Lower lobe of right lung (tissue), 2 donors: ENCODE measurements at places on chromosomes 3 and 15. TPM values are rescaled to one million over a fixed set of nuclear protein-coding genes. Genes with fewer than 3 reads are reported as not detected.

GRCh38 chr3:141366285-141367037 is 1.8 kb upstream of the ZBTB38 start:
- DNase-seq = peak; percentile 64

- DNase-seq = no peak
Observed at GRCh38 chr15:23647001-23647295, 719 bp downstream of the MAGEL2 start.

GRCh38 chr3:159829539-159830227 is 159.0 kb upstream of the IL12A start:
- DNase-seq = peak; percentile 58

- DNase-seq = no peak
Observed at GRCh38 chr3:66378256-66378655, 122.6 kb downstream of the LRIG1 start.

DNA sequence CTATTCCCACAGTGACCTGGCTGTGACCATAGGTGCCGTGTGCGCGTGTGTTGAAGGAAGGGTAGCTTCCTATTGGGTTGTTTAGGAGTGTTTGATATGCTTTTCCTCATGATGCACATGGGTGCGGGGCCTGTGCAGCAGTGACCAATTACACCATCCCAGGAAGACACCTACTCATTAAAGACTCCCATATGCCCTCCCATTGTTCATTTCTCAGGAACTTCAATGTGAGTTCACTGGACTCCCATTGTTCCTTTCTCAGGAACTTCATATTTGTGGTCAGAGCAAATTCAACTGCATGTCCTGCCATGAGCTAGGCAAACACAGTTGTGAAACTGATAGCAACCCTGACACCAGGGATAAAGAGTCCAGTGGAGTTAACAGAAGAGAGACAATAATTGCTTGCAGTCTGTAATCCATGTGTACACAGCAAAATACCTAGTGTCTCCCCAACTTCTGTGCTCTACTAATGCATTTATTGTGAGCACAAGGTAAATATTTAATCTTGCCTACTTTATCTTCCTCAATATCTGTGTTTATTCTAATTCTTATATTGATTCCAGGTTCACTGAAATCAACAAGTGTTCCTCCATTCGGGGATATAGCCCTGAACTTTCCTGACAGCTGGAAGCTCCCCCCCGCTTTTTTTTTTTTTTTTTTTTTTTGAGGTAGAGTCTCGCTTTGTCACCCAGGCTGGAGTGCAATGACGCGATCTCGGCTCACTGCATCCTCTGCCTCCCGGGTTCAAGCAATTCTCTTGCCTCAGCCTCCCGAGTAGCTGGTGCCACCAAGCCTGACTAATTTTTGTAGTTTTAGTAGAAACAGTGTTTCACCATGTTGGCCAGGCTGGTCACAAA is 57.5 kb upstream of the GCNT3 start:
- DNase-seq = no peak

GRCh38 chr3:171123915-171124314 is 97.4 kb upstream of the SLC2A2 start:
- DNase-seq = no peak

DNA sequence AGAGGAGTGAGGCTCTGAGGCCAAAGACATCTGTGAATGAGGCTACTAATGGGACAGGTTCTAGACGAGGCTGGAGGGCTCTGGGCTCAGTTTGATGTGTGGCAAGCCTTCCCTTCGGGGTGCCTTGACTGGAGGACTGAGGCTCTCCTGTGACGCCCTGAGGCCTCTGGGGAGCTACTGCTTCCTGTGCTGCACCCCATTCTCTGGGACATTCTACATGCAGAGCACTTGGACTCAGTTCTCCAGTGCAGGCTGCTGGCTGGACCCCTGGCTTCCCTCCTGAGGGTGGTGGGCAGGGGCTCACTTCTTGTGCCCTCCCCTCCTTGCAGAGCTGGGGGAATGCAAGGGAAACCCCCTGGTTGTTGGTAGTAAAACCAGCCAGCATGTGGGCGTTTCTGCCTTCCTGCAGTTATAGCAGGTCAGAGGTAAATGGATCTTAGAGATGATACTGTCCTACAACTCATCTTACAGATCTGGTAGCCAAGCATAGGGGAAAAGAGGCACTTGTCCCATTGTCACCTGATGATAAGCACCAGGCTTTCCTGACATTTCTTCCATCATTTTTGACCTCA is 133.3 kb downstream of the CHDH start:
- DNase-seq = no peak

- DNase-seq = no peak
Observed at GRCh38 chr15:99976811-99977271, 243.6 kb upstream of the LYSMD4 start.

DNA sequence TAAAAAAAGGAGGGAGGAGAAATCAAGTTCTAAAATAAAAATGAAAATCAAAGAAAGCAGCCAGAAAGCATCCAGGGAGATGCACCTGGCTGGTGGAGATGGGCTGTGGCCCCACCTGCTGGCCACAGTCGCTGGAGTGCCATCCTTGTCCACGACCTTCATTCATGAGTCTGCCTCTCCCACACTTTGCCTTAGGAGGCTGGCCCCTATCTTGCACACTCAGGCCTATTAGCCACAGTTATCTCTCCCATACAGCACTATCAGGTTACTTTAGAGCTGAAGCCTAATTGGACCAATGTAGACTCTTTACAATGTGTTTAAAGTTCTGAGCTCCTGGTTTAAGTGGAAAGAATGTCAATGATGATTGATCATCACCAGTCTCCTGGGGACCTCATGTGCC is 392.0 kb upstream of the RORA start:
- no peak for DNase-seq

DNA sequence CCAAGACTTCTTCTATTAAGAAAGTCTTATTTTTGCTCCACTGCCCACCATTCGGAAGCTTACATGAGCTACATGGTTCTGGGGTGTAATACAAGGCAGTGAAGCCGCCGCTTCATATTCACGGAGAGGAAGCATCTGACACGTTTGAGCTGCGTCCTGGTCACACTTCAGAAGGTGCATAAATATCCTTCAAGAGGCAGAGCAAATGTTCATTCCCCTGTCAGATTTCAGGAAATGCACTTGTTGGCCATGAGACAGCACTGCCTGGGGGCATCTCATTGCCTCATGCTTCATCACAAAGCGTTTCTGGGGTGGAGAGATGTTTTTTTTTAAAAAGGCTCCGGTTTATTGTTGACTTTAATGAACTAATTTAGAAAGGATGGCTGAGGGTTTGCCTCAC is 119.9 kb downstream of the CADPS start:
- DNase-seq = no peak

GRCh38 chr3:52763466-52763865 is 7.3 kb downstream of the NEK4 start:
- DNase-seq = no peak

DNA sequence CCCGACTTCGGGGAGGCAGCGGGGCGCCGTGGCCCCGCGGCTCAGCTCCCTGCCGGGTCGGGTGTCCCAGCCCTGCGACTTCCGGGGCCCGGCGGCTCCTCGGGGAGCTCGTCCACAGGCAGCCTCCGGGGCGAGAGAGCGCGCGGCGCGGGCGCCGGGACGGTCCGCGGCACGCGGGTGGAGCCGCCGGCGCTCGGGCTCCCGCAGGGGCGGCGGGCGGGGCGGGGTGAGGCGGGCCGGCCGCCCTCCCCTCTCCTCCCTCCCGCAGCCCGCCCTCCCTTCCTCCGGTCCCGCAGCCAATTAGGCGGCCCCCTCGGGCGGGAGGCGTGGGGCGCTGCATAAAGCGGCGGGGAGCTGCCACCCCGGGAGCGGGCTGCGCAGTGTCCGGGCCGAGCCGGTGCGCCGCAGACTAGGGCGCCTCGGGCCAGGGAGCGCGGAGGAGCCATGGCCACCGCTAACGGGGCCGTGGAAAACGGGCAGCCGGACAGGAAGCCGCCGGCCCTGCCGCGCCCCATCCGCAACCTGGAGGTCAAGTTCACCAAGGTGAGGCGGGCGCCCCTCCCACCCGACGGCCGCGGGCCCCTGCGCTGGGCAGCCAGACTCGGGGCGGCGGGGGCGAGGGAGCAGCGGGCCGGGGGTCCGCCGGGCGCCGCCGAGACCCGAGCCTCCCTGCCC is at the start of gene ALDH1A3:
ALDH1A3 (plus strand) TSS at position 368 of the 675 bp plus-strand sequence; CDS start at position 445, 77 bp downstream.
- no peak for DNase-seq

DNA sequence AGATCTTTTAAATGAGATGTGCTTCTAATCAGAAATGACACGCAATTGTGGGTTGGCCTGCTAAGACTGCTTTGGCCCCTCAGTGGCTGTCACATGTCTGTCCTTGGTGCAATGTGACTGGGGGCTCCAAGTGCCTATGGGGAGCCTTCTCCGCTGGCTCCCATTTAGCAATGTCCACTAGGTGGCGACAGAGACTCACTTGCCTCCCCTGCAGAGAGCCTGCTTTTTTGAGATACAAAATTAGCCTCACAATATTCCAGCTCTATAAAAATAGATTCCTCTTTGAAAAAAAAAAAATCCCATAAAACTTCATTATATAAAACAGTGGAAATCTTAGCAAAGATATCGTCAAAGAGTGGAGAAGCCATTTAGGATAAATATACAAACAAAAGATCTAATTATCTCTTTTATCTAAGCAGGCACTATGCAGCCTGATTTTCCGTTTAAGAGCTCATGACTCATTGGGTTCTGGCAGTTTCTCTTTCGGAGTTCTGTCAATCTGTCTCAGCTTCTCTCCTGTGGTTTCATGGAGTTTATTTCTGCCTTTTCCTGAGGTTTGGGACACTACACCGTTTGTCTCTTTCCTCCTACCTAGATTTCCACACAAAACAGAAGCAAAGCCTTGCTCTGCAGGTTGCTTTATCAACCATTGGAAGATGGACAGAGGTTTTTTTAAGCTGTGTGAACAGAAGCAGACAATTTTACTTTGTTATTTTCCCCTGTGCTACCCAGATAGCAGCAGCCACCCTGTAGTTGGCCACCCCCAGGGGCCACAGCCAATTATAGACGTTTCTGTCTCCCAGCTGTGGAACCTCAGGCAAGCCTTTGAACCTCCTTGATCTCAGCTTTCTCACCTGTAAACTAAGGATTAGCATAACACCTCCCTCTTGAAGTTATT is 68.4 kb upstream of the TNFAIP8L3 start:
- peak; percentile 61 for DNase-seq

GRCh38 chr15:68334661-68335124 is 57.1 kb downstream of the FEM1B start:
- no peak for DNase-seq

- DNase-seq = no peak
Observed at GRCh38 chr15:36951731-36952247, 148.6 kb downstream of the MEIS2 start.

- DNase-seq = no peak
Observed at GRCh38 chr3:10373686-10374261, 52.9 kb upstream of the SEC13 start.

- DNase-seq = no peak
Observed at GRCh38 chr15:63553388-63553791, 43.8 kb upstream of the FBXL22 start.

DNA sequence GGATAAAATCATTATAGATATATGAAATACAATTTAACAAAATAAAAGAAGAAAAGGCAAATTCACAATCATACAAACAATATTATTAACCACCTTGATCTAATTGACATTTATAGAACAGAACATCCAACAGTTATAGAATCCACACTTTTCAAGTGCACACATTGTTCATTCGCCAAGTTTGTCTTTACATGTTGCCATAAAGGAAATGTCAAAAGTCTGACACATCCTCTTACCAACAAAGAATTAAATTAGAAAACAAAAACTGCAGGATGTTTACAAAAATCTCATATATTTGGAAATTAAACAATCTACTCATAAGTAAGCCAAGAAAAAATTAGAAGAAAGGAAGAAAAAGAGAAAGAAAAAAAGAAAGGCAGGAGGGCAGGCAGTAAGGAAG is 909.2 kb upstream of the EPHA6 start:
- no peak for DNase-seq

- no peak for DNase-seq
Observed at GRCh38 chr3:183122257-183122932, 23.1 kb upstream of the MCCC1 start.

DNA sequence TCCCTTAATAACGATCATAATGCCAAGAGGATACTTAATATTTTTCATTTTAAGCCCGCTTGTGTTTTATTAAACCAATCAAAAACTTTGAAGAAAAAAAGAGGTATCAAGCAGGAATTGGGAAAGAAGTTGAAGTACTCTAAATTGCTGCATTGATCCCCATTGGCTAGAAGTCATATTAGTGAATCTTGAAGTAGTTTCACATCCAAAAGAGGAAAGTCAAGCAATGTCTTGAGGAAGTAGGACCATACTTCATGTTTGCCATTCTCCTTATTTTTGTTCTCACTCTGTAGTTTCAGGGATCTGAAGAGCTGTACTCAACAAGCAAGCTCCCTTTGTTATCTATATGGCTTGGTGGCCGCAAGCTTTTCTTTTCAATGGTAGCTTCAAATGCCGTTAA is 2.2 kb downstream of the SCAANT1 start:
- no peak for DNase-seq

GRCh38 chr3:148854061-148854460 is 11.0 kb upstream of the CPA3 start:
- no peak for DNase-seq

GRCh38 chr3:17847156-17847555 is 104.7 kb upstream of the TBC1D5 start:
- DNase-seq = no peak

GRCh38 chr3:147838652-147839051 is 429.5 kb downstream of the ZIC1 start:
- DNase-seq = no peak

- DNase-seq = peak; percentile 24
Observed at GRCh38 chr3:13006216-13006990, 66.8 kb downstream of the IQSEC1 start.

DNA sequence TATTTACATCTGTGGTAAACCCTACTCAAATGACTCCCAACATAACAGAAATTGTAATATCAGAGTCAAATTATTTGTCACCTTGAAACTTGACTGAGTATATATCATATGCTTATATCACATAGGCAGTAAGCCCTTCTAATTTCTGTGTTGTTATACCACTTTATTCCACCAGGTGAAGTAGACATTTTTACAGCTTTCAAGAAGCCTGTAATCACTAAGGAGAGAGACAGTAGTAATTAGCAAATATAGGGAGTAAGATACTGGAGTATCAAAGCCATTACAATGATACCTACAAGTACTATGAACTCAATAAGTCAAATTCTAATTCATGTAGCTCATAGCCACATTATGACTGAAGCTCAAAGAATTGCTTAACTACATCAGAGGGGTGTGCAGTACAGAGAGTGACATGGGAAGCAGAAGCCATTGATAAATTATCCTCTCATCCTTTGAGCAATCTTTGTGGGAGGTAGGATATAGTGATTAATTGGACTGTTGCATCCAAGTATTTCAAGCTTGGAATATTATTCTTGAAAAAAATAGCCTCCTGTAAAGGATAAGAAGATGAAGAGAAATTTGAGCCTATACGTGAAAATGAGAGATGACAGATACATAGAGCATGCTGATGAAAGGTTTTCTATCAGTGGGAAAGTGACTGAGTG is 1005.9 kb downstream of the ZPLD1 start:
- DNase-seq = no peak

- DNase-seq = peak; percentile 95
Observed at GRCh38 chr3:187745201-187746058, at the start of gene BCL6. Gene BCL6, minus strand, starts transcription at chr3:187745468. Its CDS starts 11,775 bp downstream, at chr3:187733693.

- no peak for DNase-seq
Observed at GRCh38 chr3:877001-877400, 215.8 kb upstream of the CNTN6 start.

TNFSF10 gene
- total RNA-seq = 168 TPM

CLEC3B gene
- 217 TPM for total RNA-seq

CORO2B gene
- total RNA-seq = 6.8 TPM

WDR53 gene
- total RNA-seq = 9.5 TPM

PRR23C gene
- total RNA-seq = not detected

CHDH gene
- 17.3 TPM for total RNA-seq

GALNT15 gene
- total RNA-seq = 9.8 TPM

GPR27 gene
- total RNA-seq = 2.6 TPM

PCLAF gene
- total RNA-seq = 4.5 TPM

BNC1 gene
- 0.21 TPM for total RNA-seq

LEO1 gene
- total RNA-seq = 12.6 TPM

PIK3R4 gene
- total RNA-seq = 26.3 TPM

COL8A1 gene
- 56.1 TPM for total RNA-seq
